ENCODE measurements at places on chromosomes 12 and 14.

- no peaks in the 10 kb centered on the region for H3K27me3 ChIP-seq
- H3K27ac ChIP-seq = peak overlapping the region; percentile 42
- no peak for DNase-seq
- H3K36me3 ChIP-seq = peaks cover 49% of the 10 kb centered on the region
- H3K4me1 ChIP-seq = peaks cover 30% of the 10 kb centered on the region
- no peak overlapping the region for H3K4me3 ChIP-seq
These were observed 18.2 kb downstream of the RPS6KL1 start for GRCh38 chr14:74904635-74905503.

DNA sequence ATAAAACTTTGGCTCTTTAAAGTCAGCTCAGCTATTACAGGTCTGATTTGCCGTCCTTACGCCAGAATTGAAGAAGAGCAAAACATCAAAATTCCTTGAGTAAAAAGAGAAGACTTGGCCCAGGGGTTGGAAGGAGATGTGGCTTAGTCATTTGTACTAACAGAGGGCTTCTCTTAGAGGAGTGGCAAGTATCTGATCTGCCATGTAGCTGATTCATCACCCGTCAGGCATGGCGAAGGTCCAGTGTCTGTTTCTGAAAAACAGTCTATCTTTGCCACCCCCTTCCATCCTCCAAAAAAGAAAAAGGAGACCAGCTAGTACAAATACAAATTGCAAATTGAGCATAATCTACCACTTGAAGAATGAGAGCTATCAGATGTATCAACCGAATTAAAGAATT lies 91.9 kb downstream of the RAD52 start:
- H3K4me1 ChIP-seq = peaks cover 46% of the 10 kb centered on the region
- H3K27me3 ChIP-seq = no peaks in the 10 kb centered on the region
- H3K36me3 ChIP-seq = peaks cover 27% of the 10 kb centered on the region

GRCh38 chr12:66612090-66612775 lies 66.6 kb downstream of the GRIP1 start:
- H3K27me3 ChIP-seq = no peaks in the 10 kb centered on the region
- H3K4me1 ChIP-seq = no peaks in the 10 kb centered on the region
- H3K4me3 ChIP-seq = no peak overlapping the region
- H3K36me3 ChIP-seq = no peaks in the 10 kb centered on the region
- H3K27ac ChIP-seq = no peak overlapping the region
- no peak for DNase-seq

- H3K27ac ChIP-seq = no peak overlapping the region
- peak; percentile 53 for DNase-seq
- H3K4me3 ChIP-seq = no peak overlapping the region
- H3K4me1 ChIP-seq = no peaks in the 10 kb centered on the region
These were observed 49.0 kb downstream of the IFT43 start for GRCh38 chr14:76034566-76034965.

DNA sequence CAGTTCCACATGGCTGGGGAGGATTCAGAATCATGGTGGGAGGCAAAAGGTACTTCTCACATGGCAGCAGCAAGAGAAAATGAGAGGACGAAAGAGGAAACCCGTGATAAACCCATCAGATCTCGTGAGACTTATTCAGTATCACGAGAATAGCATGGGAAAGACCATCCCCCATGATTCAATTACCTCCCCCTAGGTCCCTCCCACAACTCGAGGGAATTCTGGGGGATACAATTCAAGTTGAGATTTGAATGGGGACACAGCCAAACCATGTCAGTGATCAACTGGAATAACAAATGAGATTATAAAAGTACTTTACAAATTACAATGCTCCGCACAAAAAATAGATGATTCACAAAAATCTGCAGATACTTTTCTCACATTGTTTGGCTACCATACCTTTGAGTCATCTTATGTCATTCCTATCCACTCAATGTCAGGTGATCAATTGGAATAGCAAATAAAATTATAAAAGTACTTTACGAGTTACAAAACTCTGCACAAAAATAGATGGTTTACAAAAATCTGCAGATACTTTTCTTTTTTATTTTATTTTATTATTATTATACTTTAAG lies 338.9 kb downstream of the C12orf50 start:
- H3K36me3 ChIP-seq = no peaks in the 10 kb centered on the region
- H3K4me1 ChIP-seq = peaks cover 7% of the 10 kb centered on the region
- H3K27me3 ChIP-seq = no peaks in the 10 kb centered on the region
- no peak overlapping the region for H3K27ac ChIP-seq
- no peak for DNase-seq

DNA sequence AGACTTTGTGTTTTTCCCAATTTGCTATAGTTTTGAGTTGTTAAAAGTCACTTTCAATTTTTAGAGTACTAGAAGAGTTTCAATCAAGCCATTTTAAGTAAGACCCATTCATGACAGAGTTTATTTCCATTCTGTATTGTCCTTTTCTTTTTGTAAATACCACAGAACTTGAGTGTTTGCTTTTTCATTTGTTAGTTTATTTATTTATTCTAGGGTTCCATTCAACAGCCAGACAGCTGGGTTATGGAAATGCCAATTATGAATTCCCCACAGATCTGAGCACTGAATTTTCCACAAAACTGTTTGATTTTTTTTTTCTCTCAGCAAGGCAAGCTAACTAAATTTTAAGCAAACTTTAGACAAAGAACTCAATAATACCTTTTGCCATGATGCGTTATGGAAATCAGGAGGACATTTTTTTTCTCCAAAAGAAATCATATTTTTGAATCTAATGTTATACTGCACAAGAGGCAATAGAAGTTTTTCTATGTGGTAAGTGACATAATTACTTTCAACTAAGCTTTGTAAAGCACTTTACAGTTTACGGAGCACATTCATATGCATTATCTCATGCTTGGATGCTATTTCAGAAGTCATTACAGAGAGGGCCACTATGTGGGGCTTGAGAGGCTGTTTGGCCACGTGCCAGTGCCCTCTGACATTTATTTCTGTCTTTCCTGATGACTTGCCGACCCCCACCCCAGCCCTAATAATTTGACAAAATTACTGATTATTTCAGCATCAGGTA lies 181.5 kb downstream of the VRK1 start:
- H3K4me3 ChIP-seq = no peak overlapping the region
- no peaks in the 10 kb centered on the region for H3K27me3 ChIP-seq
- DNase-seq = no peak
- no peaks in the 10 kb centered on the region for H3K36me3 ChIP-seq

DNA sequence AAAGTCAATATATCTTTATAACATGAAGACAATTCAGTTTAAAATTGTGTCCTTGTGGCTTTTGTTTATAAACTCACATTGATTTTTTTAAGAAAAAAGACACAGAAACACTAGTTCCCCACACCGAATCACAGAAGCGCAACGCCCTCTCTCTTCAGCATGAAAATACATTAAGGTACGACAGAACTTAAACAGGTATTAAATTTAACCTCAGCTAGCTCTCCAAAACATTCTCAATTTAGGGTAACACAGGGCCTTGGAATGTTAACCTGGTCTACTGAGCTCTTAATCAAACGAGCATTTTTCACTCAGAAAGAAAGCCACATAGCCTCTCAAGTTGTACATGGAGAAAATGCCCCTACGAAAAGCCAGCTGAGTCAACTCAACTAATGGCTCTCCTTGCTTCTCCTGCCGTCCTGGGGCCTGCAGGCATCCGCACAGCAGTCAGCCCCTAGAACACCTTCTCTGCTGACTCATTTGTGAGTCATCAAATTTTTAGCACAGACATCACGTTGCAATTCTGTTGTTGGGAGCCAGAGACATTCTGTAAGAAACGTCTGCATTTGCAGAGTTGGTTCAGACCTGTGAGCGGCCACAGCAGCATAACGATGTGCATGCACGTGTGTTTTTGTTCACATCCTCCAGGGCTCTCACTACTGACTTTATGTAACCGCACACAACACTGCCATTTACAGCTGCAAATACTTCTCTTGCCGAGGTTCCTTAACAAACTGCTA lies 141.6 kb downstream of the ITPR2 start:
- peaks cover 6% of the 10 kb centered on the region for H3K4me1 ChIP-seq
- DNase-seq = no peak
- H3K27ac ChIP-seq = no peak overlapping the region
- no peaks in the 10 kb centered on the region for H3K27me3 ChIP-seq
- no peaks in the 10 kb centered on the region for H3K36me3 ChIP-seq

GRCh38 chr14:31968107-31968810 lies 108.8 kb upstream of the ARHGAP5 start:
- H3K27me3 ChIP-seq = no peaks in the 10 kb centered on the region
- no peak overlapping the region for H3K4me3 ChIP-seq
- DNase-seq = peak; percentile 85
- H3K4me1 ChIP-seq = peaks cover 15% of the 10 kb centered on the region
- no peaks in the 10 kb centered on the region for H3K36me3 ChIP-seq

DNA sequence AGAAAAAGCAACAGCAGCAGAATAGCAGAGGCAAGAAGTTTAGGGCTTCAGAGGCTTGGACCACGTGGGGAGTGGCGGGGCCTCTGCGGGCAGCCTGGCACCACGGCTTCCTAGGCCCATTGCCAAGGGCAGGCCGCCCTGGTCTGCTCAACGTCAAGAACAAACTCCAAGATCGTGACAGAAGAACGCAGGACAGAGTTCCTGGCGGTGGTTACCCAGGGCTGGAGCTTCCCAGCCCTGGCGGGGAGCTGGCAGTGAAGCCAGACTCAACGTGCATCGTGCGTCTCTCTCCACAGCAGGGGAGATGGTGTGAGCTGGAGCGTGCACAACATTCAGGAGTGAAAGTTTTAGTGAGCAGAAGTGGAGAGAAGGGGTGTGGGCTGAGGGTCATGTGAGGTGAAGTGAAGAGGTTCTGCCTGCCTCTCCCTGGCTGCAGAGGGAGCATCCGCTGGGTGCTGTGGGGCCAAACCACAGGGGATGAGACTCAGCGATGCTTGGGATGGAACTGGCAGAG lies 13.9 kb upstream of the CACNA2D4 start:
- no peak for DNase-seq
- no peak overlapping the region for H3K4me3 ChIP-seq
- H3K4me1 ChIP-seq = peaks cover 74% of the 10 kb centered on the region
- H3K27ac ChIP-seq = peak overlapping the region; percentile 28

GRCh38 chr12:24229031-24229700 lies 279.7 kb upstream of the SOX5 start:
- no peaks in the 10 kb centered on the region for H3K4me1 ChIP-seq
- H3K36me3 ChIP-seq = no peaks in the 10 kb centered on the region
- DNase-seq = no peak
- no peak overlapping the region for H3K27ac ChIP-seq

DNA sequence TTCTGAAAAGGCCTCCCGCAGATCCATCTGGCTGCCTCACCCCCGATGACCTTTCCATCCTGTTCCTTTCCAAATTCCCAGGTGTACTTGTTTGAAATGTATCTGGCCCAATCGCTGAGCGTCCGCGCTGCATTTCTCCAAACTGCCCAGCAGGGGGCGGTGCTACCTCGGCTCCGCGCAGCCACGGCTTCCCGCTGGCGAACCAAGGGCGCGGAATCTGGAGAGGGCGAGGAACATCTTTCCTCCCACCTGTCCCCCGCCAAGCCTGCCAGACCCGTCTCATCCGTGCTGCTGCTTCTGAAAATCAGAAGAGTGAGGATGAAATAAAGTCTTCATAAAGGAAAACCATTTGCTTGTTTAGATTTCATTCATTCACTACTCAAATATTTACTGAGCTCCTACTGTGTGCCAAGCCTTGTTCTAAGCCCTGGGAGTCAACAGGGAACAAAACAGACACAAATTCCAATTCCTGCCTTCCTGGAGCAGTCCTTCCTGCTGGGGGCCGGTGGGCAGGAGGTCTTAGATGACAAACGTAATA lies 16.8 kb upstream of the MYL2 start:
- no peaks in the 10 kb centered on the region for H3K36me3 ChIP-seq
- no peak for DNase-seq
- no peak overlapping the region for H3K27ac ChIP-seq
- peaks cover 53% of the 10 kb centered on the region for H3K27me3 ChIP-seq

DNA sequence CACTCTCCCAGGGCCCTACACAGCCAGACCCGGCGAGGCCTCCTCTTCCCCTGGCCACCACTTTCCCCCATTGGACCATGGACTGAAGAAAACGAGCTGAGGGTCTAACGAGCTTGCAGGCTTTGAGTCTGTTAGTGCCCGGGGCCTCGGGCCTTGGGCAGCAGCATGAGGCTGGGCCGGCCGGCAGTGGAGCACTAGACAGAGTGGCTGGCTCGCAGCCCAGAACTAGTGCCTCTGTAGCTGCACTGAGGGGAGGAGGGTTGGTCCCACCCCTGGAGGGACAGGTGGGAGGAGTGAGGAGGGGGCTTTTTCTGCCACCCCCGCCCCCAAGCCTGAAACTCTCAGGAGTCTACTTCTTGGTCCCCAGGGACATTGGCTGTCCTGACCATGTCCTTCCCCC lies 38.7 kb downstream of the SLC6A12 start:
- H3K36me3 ChIP-seq = no peaks in the 10 kb centered on the region
- H3K4me1 ChIP-seq = peaks cover 48% of the 10 kb centered on the region
- no peaks in the 10 kb centered on the region for H3K27me3 ChIP-seq
- no peak overlapping the region for H3K27ac ChIP-seq

GRCh38 chr12:106632797-106633450 lies 50.1 kb downstream of the RFX4 start:
- no peak overlapping the region for H3K4me3 ChIP-seq
- H3K27me3 ChIP-seq = no peaks in the 10 kb centered on the region
- no peaks in the 10 kb centered on the region for H3K4me1 ChIP-seq
- no peak for DNase-seq
- H3K27ac ChIP-seq = no peak overlapping the region

GRCh38 chr12:49304161-49304560 lies 9.2 kb downstream of the PRPH start:
- peaks cover 1% of the 10 kb centered on the region for H3K27me3 ChIP-seq
- no peak overlapping the region for H3K27ac ChIP-seq
- no peak for DNase-seq
- no peak overlapping the region for H3K4me3 ChIP-seq
- no peaks in the 10 kb centered on the region for H3K36me3 ChIP-seq
- no peaks in the 10 kb centered on the region for H3K4me1 ChIP-seq

DNA sequence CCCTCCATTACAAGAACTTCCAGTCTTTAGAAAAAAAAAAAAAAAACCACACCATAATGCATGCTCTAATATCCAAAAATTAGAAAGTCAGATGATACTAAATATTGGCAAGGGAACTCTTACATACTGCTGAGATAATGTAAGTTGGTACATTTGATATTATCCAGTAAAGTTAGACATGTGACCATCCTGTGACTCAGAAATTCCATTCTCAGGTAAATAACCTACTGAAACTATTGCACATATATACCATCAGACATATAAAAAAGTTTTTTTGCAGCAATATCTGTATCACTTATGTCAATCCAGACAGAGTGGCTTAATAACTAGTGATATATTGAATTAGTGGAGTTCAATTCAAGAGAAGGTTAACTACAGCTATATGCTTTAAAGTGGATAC lies 63.5 kb downstream of the KITLG start:
- no peak overlapping the region for H3K4me3 ChIP-seq
- no peak overlapping the region for H3K27ac ChIP-seq
- no peaks in the 10 kb centered on the region for H3K36me3 ChIP-seq

GRCh38 chr12:17528394-17528793 lies 561.6 kb downstream of the RERGL start:
- H3K4me3 ChIP-seq = no peak overlapping the region
- DNase-seq = no peak
- H3K4me1 ChIP-seq = no peaks in the 10 kb centered on the region

All from esophagus muscularis mucosa (tissue), 4 donors.